Caki2 (cell line): ENCODE measurements at places on chromosomes 1 and 21. TPM values are rescaled to one million over a fixed set of nuclear protein-coding genes. Genes with fewer than 3 reads are reported as not detected.

DNA sequence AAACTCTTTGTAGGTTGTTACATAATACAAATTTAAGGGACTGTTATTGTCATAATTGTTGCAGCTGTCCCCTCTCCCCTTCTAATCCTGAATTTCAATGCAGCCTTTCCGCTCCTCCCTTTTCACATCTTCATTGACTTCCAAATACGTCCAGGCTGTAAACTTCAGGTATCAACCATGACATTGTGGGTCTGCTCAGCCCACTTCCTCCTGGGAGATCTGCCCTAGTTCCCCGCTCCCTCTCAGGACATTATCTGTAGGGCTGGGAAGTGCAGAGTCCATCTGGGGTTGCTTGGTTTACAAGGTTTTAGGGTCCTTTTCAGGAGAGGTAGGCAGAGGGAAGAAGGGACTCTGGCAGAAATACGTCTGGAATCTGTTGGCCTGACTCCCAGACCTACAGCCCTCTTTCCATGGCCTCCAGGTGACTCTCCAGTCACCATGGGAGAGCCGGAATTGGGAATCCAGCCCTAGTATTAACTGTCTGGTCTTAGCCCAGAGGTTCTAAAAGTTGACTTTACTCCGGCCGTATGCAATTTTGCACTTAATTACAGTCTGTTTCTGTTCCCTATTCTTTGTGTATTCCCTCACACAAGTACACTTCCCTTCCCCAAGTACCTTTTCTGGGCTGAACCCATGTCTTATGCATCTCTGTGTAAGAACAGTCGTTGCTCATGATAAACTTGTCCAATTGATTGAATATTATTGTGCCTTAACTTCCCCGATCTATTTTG is 4.7 kb upstream of the DENND2D start:
- no peak for DNase-seq

- peak; percentile 89 for DNase-seq
These were observed 207.8 kb downstream of the SLC45A1 start for GRCh38 chr1:8525558-8526275.

- no peak for DNase-seq
These were observed 1.5 kb downstream of the MXRA8 start for GRCh38 chr1:1356796-1357401.

GRCh38 chr1:168427051-168427450 is 116.7 kb downstream of the XCL2 start:
- no peak for DNase-seq

DNA sequence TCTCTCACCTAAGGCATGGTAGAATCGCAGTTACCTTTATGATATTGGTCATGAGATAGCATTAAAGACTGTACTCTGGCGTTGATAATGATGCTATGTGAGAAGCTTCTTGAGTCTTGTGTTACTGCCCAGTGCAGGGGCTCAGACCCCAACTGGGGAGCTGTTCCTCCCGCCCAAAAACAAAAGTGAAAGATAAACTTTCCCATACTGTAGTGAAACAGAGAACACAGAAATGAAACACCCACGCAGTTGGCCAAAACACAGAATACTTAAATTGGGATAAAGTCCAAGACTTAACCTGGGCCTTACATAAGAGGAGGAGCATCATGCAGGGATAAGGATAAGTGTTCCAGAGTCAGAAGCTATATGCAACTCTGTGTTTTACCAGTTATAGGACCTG is 130.6 kb downstream of the HHIPL2 start:
- DNase-seq, result no peak

GRCh38 chr1:220843481-220844011 is 35.7 kb upstream of the HLX start:
- DNase-seq, result no peak

DNA sequence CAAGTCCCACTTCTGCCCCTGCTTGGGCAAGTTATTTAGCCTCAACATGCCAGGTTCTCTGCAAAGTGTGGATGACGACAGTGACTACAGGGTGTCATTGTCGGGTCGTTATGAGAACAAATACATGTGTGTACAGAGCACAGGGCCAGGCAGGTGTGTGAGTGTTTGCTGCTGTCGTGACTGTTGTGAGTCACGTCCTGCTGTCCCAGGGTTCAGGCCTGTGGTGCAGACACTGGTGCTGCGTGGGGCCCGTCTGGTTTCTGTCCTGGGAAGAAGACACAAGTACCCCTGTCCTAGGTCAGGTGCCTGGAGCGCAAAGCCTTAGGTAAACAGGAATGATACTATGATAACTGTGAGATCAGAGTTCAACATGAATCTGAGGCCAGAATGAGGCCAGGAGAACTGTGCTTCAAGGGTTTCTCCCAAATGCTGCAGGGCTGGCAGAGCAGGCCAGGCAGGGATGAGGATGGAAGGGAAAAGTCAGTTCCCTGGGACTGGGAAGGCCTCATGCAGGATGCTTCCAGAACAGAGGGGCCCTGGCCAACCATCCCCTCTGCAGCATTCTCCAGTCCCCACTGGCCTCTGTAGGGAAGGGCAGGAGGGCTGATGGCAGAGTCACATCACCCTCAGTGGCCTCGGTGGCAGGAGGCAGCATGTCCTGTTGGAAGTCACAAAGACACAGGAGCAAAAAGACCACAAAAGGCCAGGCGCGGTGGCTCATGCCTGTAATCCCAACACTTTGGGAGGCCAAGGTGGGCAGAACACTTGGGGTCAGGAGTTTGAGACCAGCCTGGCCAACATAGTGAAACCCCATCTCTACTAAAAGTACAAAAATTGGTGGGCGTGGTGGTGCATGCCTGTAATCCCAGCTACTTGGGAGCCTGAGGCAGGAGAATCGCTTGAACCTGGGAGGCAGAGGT is 15.7 kb downstream of the GPR157 start:
- no peak for DNase-seq

GRCh38 chr1:11935057-11935412 is 518 bp downstream of the PLOD1 start:
- DNase-seq, result no peak

DNA sequence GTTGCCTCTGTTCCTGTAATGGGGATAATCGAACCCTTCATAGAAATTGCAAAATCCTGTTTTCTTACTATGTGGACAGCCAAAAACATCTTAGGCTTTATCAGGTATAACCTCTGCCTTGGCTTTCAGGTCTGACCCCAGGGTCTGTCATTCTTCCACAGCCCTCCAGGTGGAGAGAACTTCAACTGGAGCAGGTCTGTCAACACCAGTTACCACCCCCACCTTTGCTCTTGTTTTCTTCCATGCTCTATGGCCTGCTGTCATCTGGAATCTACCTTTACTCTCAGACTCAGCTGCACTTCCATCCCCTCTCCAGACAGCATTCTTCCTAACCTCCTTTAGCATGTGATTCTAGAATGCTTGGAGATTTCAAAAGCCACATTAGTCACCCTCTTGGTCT is 10.4 kb upstream of the GJA9 start:
- no peak for DNase-seq

DNA sequence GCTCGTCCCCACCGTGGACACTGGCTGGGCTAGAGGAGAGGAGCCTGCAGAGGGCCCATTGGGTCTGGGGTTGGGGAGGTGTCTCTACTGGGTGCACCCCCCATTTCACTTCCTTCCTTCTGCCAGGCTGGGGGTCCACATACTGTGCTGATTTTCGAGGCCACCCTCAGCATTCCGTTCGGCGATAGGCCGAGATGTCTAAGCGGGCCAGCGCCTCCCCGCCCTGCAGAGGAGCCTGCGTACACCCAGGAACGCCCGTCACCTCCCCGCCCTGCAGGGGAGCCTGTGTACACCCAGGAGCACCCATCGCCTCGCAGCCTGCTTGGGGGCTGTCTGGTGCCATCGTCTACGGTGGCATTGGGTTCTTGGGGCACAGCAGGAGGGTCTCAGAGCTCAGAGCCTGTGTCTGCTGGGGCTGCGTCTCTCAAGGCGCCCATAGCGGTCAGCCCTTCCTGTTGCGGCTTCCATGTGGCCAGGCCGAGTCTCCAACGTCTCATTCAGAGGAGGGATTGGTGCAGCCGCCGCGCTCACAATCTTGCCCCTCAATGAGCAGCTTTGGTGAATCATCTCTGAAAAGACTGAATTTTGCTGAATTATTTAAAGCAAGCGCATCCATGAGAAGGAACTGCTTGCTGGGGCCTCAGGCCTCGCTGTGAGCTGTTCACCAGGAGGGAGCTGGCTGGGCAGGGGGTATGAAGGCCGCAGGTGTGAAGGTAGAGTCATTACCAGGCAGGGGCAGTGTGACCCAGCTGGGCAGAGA is 30.7 kb upstream of the AGPAT3 start:
- DNase-seq, result no peak

- DNase-seq, result no peak
These were observed 16.4 kb downstream of the WDR4 start for GRCh38 chr21:42862774-42863503.

- no peak for DNase-seq
These were observed 19.5 kb upstream of the WARS2 start for GRCh38 chr1:119159966-119160365.

DNA sequence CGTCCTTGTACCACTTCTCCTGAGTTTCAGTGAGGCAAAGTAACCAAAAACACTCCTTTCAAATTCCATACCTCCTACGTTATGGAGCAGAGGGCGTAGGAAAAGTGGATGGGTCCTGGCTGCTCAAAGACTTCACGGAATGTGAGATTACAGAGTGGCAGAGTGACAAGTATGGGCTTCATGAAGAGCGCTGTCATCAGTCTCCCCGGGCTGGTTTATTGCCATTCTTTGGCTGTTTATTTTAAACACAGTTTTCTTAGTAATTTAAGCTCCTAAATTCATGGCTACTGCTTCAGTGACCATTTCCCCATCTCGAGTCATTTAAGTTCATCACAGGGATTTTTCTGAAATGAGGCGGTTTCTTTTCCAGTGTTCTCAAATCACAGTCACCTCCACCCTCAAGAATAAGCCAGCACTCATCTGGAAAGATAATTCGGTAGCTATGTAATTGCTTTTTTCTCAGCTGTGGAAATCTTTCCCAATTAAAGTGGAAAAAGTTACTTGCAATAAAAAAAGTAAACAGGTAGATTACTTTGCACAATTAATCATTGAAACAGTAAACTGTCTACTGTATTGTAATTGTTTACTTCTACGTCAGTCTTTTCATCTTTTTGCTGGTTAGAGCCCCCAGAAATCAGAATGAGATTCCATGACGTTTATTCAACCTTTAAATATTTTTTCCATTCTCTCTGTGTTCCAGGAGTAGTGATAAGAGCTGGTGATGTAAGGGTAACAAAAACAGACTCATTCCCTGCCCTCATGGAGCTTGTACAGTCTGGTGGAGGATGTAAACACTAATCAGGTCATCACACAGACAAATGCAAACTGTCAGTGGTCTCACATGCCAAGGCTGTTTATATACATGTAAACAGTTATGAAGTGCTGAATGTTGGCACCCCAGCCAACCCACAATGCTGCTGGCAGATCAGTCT is 3.0 kb upstream of the SMYD2 start:
- DNase-seq, result no peak

TMOD4 gene
- not detected in 2 replicates for total RNA-seq

LCE6A gene
- not detected in 2 replicates for total RNA-seq

S100A14 gene
- total RNA-seq, result not detected in 2 replicates
